ENCODE measurements at places on chromosomes 5 and 9.
A peak's percentile ranks its signal among the peaks of the same experiment; 100 is the strongest.

DNA sequence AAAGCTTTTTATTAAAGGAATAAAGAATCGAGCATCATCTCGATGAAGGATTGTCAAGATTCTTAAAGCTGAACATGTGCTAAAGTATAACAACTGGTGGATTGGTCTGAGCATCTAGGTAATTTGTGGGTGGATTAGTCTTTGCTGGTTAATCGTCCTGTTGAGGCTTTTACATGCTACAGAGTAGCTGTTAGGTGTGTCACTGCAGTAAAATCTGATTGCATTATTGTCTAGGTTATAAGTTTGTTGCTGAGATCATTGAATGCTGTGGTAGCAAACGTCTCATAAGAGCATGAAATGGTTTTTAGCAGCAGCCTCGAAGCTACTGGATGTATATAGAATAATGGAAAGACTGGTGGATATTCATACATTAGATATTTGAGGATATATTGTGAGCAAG, 7.2 kb downstream of the FBXO38 start:
- no peak for DNase-seq

DNA sequence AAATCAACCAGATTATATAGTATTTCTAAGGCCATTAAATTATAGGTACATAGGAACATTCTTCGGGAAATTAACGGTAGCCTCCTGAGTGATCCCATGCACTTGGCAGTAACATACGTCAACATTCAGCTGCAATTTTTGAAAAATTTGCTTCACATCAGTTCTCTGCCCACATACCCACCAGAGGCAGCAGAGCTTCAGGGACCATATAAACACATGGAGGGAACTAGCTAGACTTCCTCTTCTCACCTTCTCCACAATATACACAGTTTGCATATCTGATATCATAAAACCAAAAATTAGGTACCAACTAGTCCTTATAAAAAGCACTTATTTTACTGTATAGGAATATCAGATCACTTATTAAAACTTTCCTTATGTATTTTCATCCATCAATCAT, 4.8 kb downstream of the PSIP1 start:
- DNase-seq, result no peak

DNA sequence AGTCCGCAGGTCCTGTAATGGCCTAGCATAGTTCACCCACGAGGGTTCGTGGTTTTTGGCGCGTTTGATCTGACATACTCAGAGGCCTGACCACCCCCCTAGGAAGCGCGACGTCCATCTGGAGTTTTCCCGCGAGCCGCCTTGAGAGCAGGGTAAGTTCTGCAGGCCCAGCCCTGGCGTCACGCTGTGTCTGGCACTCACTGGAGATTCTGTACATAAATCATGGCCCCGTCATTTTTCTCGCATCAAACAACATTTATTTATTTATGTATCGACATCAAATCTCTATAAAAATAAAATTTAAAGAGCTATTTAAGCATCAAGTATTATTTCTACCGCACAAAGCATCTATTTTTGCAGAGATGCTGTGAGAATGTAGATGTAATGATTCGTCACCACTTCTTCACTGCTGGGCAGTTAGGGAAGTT, 437 bp upstream of the TRIM41 start:
- no peak for DNase-seq

- no peak for DNase-seq
These were observed 224.0 kb downstream of the NTRK2 start for GRCh38 chr9:84893419-84894128.

DNA sequence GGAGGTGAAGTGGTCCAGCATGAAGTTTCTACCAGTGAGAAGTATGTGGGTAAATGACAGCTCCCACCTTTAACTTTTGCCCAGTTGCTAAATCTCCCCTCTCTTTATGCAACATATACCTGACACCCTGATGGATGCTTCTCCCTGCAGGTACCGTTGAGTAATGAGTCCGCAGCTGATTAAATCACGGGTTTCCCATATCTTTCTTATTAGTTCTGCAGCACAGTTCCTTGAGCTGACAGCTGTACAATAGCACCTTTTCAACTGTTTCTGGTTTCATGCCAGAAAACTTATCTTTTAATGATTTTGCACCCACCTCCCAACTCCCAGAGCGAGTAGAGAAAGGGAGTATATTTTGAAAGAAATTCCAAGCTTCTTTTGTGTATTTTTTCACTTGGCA, 161.0 kb upstream of the TUT7 start:
- no peak for DNase-seq

- no peak for DNase-seq
These were observed 495.5 kb downstream of the DMAC1 start for GRCh38 chr9:7303907-7304626.

DNA sequence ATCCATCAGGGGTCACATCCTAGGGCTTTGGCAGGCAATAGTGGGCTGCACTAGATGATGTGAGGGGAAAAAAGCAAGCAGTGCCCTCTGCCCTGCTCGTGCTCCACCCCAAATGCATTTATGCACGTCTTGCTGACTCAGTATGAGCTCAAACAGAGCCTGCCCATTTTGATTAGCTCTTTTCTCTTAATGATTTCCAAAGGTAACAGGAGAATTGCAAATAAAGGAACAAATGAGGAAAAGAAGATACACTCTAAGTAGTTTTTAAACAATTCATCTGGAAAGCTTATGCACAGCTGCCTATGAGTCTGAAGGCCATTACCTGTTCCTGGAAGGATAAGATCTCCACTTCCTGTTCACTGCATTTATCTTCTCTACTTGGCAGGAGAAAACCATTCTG, 364.2 kb downstream of the TMEM232 start:
- no peak for DNase-seq

- no peak for DNase-seq
These were observed 122.5 kb downstream of the LHFPL2 start for GRCh38 chr5:78526049-78526525.

- no peak for DNase-seq
These were observed 32.7 kb downstream of the ANXA2R start for GRCh38 chr5:43007246-43007910.

- DNase-seq, result peak; percentile 49
These were observed 1.6 kb downstream of the CCNJL start for GRCh38 chr5:160310552-160311295.

DNA sequence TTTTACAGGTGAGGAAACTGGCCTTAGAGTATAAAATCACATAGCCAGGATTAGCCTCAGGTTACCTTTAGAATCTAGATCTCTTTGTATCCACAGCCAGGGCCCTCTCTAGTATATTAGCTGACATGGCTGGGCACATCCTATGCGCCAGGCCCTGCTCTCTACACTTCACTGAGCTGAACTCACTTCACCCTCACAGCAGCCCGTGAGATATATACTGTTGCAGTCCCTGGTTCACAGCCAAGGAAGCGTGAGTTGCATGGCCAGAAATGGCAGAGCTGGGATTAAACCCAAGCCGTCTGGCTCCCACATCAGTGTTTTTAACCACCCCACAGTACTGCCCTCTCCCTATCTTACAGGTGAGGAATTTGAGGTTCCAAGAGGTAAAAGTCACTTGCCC, 58.4 kb downstream of the DAB2IP start:
- DNase-seq, result no peak

DNA sequence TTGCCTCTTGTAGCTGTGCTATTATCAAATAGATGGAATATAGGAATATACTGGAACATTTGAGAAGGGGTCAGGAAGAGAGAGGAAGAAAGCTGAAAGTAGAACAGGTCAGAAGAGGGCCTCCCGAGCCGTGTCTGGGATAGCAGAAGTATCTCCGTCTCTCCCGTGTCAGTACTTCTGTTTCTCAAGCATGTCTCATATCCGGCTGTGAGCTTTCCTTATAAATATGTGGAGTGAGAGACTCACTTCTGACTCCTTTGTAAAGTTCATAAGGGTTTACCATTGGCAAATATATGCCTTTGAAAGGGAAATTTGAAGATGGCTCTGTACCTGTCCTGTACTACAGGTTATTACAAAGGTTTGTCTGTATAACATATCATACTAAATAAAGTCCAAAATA, 50.3 kb downstream of the MOCS2 start:
- no peak for DNase-seq

GRCh38 chr9:5419987-5420386, 17.7 kb downstream of the PLGRKT start:
- DNase-seq, result no peak

- DNase-seq, result no peak
These were observed 30.8 kb upstream of the PRDM9 start for GRCh38 chr5:23476580-23476979.

DNA sequence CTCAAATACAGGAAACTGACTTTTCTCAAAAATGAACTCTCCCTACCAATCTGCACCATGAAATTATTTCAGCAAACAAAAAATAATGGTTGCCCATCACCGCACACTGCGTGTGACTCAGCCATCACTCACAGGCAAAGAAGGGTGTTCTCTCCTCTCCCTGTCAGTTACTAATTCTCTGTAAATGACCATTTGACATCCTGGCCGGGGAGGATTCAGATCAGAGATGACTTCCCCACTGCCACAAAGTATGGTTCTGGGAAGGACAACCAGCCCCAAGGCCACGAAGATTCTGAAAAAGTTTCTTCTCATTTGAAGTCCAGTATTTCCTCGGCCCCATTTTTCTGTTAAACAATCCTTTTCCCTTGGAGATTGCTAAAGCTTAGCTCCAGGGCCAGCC, 199.4 kb downstream of the AUH start:
- DNase-seq, result no peak

- no peak for DNase-seq
These were observed 1.2 kb downstream of the ARRDC1 start for GRCh38 chr9:137606734-137607138.

DNA sequence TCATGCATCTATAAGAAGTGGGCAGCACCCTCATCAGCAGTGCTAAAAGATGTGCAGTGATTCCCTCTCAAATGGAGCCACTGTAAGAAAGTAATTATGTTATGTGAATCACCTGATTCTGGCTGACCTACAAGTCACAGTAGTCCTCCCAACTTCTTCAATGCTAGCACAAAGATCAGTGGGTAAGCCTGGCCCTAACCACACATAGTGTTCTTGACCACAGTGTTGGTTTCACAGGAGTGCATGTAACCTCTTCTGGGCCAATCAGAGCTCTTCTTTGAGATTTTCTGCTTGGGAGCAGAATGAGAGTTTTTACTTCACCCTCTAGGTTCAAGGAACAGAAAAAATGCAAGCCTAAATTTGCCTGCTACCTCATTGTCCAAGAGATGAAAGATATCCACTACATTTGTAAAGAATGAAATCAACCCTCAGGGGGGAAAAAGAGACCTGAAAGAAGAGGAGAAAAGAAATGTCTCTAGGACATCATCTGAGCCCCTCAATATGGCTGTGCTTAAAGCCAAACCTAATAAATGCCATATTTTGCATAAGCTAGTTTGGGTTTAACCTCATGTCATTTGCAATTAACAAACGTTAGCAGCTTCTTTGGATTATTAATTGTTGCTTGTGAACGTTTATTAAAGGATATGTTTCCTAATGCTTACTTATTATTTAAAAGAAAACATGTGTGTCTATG, 65.3 kb upstream of the ADRB2 start:
- DNase-seq, result no peak

- peak; percentile 24 for DNase-seq
These were observed 26.2 kb downstream of the HMGXB3 start for GRCh38 chr5:150026682-150027172.

- DNase-seq, result no peak
These were observed 35.8 kb downstream of the VLDLR start for GRCh38 chr9:2657427-2657826.

DNA sequence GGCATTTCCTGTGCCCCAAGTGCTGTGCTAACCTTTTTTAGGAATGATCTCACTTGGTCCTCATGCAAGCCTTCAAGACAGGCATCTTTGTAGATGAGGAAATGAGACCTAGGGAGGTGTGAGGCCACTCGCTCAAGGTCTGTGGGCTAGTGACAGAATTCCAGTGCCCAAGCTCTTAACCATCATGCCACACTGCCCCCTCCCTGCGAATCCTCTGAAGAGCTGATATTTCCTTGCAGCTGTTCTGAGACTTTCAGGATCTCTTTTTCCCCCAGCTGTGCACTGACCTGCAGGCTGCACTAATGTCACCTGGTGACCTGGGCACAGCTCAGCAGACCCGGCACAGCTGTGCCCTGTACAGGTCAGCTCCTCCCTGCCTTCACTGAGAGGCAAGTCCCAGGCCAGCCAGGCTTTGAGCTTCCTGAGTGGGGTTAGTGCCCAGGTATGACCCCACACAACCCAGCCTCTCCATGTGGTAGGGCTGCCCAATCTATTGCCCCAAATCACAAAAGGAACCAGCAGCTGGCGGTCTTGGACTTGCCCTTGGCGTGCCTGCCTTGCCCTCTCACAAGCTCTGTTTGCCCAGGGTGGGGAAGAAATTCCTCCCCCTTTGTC, 32.7 kb downstream of the MORN5 start:
- DNase-seq, result no peak

DNA sequence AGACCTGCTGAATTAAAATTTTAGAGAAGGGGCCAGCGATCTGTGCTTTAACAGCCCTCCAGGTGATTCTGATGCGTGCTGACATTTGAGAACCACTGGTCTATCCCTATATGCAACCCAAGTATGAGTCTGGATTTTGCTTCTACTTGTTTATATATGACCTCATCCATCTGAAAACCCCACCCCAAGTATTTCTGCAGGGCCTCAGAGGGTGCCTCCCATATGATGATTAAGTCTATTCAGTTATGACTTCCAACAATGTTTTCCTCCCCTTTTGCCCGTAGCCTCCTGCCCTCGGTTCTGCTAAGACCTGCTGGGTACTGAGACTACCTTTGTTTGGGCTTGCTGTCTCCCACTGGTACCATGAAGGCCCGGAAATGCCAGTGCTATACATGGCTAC, 376.0 kb upstream of the SMARCA2 start:
- DNase-seq, result no peak

GRCh38 chr5:17054911-17055310, 118.8 kb upstream of the MYO10 start:
- DNase-seq, result no peak

- no peak for DNase-seq
These were observed 63.7 kb downstream of the DENND4C start for GRCh38 chr9:19294219-19294618.

DNA sequence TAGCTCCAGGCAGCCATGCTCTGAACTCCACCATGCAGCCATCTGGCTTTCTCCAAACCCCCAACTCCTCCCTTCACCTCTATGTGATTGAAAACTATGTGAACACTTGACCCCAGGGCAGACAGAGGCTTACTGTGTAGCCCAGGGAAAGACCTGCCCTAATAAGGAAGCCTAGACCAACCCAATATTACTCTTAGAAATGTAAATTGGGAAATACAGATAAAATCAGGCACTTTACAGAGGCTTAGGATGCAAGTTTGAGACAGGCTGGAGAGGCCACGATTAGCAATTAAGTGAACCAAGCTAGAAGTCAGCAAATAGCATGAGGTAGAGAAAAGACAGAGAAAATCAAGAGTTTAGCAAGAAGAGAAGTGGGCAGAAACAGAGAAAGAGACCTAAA, 141.7 kb upstream of the ABCA1 start:
- no peak for DNase-seq

GRCh38 chr5:139908749-139909148, 113.1 kb downstream of the PSD2 start:
- DNase-seq, result no peak

All from cerebellum (tissue), 4 donors.